ENCODE measurements at places on chromosomes 2 and 18.

- DNase-seq: no peak
Measured at GRCh38 chr2:66694087-66694860, 259.3 kb downstream of the MEIS1 start.

DNA sequence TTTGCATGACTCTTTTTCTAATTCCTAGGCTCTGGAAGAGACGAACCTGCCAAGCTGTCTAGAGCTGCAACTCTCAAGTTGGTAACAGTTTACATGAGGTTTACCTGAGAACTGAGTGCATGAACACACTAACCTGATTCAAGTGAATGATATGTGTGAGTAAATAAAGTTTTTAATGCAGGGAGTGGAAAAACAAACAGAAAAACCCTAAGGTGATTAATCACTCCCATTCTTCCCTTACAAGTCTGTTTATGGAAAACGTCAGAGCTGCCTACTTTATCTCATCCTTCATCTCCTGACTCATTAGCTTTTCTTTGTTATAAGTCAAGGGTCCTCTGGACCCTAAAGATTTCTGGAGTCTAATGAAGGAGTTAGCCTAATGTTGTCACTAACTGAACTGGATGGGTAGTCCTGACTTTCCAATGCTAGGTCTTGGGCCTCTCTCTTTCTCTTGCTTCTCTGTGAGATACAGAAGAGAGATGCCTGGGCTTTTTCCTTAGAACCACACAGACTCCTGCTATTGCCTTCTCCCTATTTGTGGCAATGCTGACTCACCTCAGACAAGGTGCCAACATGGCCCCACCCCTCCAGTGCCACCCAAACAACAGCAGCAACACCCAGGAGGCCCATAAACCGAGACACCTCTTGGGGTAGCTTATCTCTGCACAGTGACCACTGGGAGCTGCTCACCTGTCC is 952.4 kb downstream of the EPHA4 start:
- no peak for DNase-seq

- DNase-seq: no peak
Measured at GRCh38 chr18:31192086-31192776, 29.6 kb upstream of the DSC1 start.

GRCh38 chr18:10018289-10018688 is 104.5 kb downstream of the VAPA start:
- DNase-seq: no peak

DNA sequence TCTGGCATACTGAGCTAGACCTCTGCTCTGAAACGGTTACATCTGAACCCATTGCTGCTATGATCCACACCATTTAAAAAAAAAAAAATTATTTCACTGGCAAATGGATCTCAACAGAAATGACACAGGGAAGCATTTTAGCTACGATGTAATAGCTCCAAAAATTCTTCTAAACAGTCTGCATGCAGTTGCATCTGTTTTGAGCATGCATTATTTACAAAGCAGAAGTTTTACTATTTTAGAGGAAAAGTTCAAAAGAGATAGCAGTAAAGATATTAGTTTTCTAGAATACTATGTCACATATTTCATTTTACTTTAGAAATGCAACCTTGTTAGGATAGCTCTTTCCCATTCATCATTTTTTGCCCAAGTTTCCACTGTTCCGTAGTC is 265.7 kb downstream of the MEIS1 start:
- DNase-seq: no peak

GRCh38 chr2:241877989-241878970 is 8.8 kb downstream of the RTP5 start:
- DNase-seq: peak; percentile 64

DNA sequence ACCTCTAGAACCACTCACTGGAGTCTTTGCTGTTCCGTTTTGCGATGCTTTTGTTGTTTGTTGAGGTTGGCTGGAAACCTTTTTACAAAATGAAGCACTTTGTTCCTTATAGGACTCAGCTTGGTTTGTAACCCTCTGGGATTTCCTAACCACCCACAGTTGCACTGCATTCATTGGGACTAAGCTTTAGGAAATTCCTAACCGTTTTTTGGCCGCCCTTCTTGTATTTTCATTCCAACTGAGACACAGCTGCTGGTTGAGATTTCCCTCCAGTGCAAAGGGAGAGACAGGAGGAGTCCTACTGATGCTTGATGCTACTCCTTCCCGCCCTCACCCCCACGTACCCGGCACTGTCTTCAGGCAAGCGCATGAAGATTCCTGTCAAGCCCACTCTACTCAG is 6.1 kb upstream of the DIPK1C start:
- DNase-seq: no peak

- no peak for DNase-seq
Measured at GRCh38 chr18:1914489-1914888, 656.8 kb downstream of the METTL4 start.

DNA sequence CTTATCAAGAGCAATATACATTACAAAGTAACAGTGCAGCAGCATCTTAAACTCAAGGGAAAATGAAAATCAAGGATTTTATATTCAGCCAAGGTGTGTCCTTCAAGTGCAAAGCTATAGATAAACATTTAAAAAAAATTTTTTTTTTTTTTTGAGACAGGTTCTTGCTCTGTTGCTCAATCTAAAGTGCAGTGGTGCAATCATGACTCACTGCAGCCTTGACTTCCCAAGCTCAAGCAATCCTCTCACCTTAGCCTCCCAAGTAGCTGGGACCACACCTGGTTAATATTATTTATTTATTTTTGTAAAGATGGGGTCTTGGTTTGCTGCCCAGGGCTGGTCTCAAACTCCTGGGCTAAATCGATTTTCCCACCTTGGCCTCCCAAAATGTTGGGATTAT is 9.0 kb downstream of the CDKL4 start:
- DNase-seq: no peak

- no peak for DNase-seq
Measured at GRCh38 chr18:63141778-63142176, 177.8 kb downstream of the BCL2 start.

GRCh38 chr2:238847419-238847801 is 475 bp upstream of the TWIST2 start:
- no peak for DNase-seq

DNA sequence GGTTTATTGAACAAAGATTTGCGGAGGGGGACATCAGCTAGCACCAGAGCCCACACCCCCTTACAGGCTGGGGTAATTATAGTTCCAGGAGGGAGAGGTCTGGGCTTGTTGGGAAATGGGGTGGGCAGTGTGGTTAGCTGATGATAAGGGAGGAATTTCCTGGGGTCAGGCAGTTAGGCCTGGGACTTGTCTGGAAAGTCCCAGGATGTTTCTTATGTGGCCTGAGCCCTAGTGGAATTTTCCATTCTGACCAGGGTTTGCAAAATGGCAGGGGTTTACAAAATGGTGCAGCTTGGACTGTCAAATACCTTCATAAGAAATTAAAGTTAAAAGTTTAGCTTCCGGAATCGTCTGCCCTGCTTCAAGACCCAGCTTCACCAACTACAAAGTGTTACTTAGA is 199.1 kb downstream of the FBXO15 start:
- DNase-seq: no peak

GRCh38 chr18:45197526-45197970 is 417.7 kb upstream of the SLC14A2 start:
- no peak for DNase-seq

GRCh38 chr2:189726271-189726670 is 36.3 kb downstream of the OSGEPL1 start:
- no peak for DNase-seq

DNA sequence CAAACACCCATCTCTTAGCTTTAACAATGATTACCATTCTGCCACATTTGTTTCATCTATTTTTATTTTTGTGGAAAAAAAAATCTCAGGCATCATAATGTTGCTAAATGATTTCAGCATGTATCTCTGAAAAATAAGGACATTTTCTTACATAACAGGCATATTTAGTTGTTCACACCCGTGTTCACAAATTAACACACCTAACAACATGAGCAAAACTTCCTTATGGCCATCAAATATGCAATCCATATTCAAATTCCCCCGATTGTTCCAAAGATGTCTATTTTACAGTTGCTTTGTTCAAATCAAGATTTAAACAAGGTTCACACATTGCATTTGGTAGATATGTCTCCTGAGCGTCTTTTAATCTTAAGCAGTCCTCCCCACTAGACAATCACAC is 29.2 kb downstream of the TMEM177 start:
- no peak for DNase-seq

GRCh38 chr2:237600205-237600846 is 9.8 kb upstream of the RAB17 start:
- DNase-seq: no peak

DNA sequence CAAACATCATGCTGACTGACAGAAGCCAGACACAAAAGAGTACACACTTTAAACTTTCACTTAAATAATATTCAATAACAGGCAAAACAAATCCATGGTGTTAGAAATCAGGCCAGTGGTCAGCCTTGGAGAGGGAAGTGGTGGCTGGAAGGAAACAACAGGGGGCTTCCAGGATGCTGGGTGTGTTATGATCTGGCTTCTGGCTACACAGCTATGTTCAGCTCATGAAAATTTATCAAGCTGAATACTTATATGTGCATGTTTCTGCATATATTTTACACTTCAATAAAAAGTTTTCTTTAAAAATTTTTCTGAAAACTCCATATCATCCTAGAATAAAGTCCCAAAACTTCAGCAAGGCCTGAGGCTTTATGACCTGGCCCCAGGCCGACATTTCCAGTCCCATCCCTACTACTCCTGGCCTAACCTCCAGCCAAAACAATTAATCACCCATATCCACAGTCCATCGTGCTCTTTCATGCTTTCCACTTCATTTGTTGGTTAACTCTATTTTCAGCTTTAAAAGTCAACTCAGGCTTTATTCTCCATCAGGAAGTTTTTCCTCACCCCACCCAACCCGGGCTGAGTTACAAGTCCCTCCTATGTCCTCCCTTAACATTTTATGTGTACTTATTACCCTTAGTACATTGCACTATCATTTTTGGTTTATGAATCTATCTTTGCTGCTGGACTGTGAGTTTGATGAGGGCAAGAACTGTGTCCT is 27.9 kb upstream of the SPTBN1 start:
- DNase-seq: no peak

DNA sequence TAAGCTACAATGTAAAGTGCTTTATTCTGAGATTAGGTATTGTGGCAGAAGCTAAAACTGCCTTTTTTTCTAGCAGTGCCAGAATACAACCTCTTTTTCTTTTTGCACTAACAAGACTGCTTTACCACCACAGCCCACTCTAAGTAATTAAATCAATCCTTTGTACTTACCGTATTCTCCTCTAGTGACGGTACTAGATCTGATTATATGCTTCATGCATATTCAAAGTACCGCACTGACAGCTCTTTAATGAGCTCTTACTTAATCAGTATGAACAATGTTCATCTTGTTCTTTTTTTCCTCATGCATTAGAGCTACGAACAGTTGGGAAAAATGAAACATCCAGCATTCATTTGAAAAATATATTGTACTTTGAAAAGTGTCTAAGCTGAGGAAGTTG is 16.1 kb upstream of the OTX1 start:
- DNase-seq: no peak

GRCh38 chr2:68544811-68545210 is 77.4 kb downstream of the APLF start:
- no peak for DNase-seq

GRCh38 chr2:42184346-42184745 is 15.2 kb downstream of the EML4 start:
- no peak for DNase-seq

DNA sequence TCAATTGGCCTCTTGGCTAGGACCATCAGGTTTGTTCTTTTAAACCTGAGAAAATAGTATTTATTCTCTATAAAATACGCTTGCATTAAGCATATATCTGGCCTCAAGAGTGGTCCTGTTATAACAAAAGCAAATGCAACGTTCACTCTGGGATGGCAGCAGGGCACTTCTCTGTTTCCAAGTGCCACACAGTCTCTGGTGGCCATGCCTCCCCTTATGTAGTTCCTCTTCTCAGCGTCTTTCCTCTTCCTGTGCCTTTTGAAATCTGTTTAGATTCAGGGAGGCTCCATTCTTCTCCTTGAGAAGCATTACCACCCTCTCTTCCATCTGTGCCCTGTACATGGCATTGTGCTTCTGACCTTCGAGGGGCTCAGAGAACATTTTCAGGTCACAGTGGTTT is 51.9 kb downstream of the TSHZ1 start:
- DNase-seq: no peak

- DNase-seq: peak; percentile 22
Measured at GRCh38 chr2:65300761-65301711, 73.4 kb downstream of the ACTR2 start.

- DNase-seq: no peak
Measured at GRCh38 chr2:201847481-201847880, 41.1 kb downstream of the CDK15 start.

DNA sequence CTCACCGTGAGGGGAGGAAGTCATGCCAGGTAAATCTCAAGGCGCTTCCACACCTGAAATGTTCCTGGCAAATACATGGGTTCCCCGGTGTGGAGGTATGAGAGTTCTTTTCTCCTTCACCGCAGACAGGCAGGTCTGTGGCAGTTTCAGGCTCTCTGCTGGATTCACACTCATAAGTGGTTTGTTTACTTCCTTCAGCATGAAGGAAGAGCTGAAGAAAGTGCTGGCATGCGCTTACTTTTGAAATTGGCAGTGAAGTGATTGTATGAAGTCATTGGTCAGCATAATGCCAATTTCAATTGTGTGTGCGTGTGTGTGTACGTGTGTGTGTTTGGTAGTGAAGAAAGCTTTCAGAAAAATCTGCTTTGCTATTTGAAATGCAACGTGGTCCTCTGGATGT is 43.4 kb downstream of the RNF144A start:
- DNase-seq: no peak

- DNase-seq: no peak
Measured at GRCh38 chr18:79260510-79260909, 135.2 kb upstream of the NFATC1 start.

DNA sequence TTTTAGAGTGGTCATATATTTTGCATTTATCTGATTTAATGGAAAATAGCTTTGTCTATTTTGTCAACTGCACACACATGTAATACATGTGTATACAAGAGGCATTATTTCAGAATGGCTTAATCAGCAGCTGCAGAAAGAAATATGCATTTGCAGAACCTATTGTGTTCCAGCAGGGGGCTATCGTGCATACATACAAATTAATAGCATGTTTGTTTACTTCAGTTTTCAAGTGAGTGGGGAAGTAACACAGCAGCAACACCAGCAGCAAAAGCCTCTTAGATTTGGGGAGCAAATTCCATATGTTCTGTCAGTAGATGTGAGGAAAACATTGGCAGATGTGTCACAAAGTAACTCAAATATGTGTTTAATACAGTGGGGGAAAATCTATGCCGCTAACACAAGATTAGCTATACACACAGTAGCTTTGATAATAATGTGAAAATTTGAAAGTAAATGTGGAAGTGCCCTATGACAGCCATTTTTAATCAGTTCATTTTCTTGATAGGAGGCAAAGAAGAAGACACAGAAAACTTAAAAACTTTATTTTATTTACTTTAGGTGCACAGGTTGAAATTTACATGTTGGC is 218.1 kb downstream of the WDR7 start:
- no peak for DNase-seq

GRCh38 chr2:59250307-59250677 is 1009.2 kb upstream of the FANCL start:
- no peak for DNase-seq

DNA sequence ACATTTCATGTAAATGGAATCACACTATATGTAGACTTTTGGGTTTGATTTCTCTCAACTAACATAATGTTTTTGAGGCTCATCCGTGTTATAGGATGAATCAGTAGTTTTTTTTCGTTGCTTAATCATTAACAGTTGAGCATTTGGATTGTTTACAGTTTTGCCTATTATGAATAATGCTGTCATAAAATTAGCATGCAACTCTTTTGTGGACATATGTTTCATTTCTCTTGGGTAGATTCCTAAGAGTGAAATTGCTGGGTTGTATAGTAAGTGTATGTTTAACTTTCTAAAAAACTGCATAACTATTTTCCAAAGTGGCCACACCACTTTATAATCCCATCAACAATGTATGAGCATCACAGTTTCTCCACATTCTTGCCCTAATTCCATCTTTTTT is 7.7 kb upstream of the RHBDD1 start:
- DNase-seq: no peak
